ENCODE measurements at places on chromosomes 12 and 14. TPM values are rescaled to one million over a fixed set of nuclear protein-coding genes. Genes with fewer than 3 reads are reported as not detected.

Gene KRT78
- not detected for total RNA-seq

Gene RPGRIP1
- total RNA-seq: not detected

Gene GPRC5D
- total RNA-seq: not detected

DNA sequence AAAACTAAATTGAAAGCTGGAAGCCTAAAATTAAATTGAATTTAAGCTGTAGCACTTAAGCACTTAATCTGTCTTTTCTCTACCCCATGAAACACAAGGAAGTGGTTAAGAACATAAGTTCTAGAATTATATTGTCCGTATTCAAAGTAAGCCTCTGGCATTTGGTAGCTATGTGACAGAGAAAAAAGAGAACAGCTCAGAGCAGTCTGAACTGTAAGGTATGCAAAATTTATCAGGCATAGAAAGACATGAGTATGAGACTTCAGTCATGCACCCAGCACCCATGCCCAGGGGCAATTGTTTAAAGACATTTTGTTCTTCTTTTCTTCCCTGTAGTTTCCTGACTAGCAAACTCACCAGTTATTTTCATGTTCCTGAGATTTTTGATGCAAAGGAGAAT, 116.7 kb downstream of the KCNMB4 start:
- no peak for DNase-seq

Gene LRRC43
- total RNA-seq: not detected

Gene GARIN6
- not detected for total RNA-seq

DNA sequence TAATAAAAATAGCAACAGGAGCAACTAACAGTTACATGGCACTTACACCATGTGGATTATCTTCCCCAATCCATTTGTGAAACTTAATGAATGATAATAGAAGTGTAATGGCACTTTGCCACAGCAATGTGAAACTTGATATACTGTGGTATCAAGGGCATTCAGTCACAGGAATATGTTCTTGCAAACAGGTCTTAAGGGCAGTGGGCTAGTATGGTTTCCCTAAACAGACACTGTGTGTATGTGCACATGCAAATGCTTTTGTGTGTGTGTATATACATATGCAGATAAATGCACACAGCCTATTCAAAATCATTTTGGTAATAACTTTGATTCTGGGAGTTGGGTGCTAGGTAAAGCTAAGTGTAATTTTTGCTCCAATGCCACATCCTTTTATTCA, 26.2 kb upstream of the ARHGAP5 start:
- no peak for DNase-seq

DNA sequence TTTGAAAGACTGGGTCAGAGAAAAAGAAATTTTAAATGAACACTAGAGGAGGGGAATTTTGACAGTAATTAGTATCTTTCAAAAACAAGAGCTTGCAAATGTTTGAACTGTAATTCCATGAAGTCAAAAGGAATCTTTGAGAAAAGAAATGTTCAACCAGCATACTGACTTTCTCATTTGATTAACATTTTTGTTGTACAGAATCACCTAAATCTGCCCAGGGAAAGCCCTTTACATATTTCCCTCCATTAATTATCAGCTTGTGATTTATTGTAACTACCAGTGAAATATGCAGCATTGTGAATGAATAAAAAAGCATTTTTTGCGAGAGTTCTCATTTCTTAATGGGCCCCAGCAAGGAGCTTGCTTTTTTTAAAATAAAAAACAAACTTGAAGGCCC, 61.2 kb upstream of the CCDC91 start:
- DNase-seq: no peak

GRCh38 chr12:10363914-10364814, 25.7 kb downstream of the KLRK1 start:
- DNase-seq: peak; percentile 30

DNA sequence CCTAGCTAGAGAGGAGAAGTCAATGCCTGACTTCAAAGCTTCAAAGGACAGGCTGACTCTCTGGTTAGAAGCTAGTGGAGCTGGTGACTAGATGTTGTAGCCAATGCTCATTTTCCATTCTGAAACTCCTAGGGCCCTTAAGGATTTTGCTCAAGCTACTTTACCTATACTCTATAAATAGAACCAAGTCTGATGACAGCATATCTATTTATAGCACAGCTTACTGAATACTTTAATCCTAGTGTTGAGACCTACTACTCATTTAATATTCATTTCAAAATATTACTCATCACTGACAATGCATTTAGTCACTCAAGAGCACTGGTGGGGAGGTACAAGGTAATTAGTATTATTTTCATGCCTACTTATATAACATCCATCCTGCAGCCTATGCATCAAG, 137.2 kb upstream of the PELI2 start:
- no peak for DNase-seq
